ENCODE measurements at places on chromosomes 16 and 17.

DNA sequence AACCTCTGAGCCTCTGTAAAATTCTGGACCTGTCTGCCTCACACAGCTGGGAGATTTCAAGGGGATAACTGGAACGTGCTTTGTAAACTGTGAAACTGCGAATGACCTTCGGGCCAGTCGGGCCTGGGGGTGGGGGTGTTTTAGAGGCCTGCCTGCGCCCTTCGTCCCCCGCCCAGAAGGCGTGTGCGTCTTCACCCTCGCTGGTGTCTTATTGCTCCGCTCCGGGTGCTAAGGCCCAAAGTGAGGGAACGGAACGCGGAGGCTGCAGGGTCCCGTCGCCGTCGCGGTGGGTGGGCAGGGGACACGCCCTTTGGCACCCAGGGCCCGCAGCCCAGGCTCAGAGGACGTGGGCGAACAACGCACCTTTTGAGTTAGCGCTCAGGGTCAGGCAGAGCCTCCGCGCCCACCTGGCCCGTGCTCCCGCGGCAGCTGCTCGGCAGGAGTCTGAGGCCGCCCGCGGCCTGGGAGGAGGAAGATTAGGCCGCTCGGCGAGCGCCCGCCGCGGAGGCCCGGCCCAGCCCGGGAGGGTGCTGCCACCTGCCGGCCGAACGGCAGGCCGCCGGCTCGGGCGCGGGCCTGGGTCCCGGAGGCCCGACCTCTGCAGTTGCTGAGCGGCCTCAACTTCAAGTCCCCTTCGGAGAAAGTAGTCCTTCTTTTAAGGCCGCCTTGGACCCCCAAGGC lies 29.7 kb downstream of the DCAKD start:
- DNase-seq: peak; percentile 89

- DNase-seq: no peak
Measured at GRCh38 chr16:67544329-67544841, 15.8 kb downstream of the RIPOR1 start.

DNA sequence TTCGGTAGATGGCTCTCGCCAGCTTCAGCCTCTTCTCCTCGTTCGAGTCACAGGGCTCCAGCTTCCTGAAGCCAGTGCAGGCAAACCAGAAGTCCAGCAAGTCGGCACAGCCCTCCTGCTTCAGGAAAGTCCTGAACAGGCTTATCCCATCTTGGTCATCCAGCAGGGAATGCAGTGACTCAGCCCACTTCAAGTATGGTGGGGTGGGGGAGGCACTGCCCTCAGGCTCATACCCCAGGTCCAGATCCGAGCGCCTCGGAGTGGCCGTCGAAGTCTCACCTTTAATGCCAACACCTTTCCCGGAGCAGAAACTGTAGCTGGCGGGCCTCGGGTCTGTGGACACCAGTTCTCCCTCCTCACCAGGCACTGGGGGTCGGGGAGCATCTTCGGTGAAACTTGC lies 5.9 kb downstream of the AXIN1 start:
- no peak for DNase-seq

- DNase-seq: no peak
Measured at GRCh38 chr16:54116124-54116655, 170.4 kb downstream of the IRX3 start.

DNA sequence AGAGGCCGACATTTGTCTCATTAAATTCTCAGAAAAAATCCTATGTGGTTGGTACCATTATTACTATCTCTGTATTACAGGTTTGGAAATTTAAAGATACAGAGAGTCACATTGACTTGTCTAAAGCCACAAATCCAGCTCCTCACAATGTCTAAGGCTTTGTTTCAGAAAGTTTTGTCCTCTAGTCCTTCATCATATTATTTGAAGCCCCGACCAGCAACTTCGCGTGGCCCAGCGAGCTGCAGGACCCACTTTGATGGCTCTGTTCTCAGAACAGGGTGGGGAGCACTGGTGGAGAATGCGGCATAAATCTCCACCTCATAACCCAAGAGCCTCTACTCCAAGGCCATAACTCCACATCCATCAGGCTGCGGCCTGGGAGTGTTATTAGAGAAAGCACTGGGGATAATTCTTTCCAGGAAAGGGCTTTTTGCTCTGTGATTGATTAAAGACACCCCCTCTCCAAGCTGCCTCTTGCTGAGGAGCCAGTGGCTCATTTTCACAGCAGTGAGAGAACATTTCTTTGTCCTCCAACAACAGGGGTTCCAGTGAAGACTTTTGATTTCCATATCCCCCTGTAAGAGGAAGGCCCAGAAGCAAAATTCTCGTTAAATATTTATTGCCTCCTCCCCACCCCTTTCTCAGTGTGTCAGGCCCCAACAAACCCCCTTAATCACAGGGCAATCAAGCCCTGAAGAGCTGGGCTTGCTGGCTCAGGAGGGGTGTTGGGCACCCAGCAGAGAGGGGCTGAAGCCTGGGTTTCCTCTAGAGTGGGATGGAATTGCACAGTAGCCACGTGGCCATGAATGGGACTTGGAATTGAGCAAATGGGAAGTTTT lies 113.7 kb upstream of the CDH11 start:
- DNase-seq: no peak

GRCh38 chr16:75065521-75066149 lies 50.9 kb downstream of the LDHD start:
- no peak for DNase-seq

- no peak for DNase-seq
Measured at GRCh38 chr16:52209227-52209626, 337.7 kb downstream of the TOX3 start.
